Central memory CD8-positive, alpha-beta T cell (primary cell): ENCODE measurements at places on chromosomes 2 and 18.

DNA sequence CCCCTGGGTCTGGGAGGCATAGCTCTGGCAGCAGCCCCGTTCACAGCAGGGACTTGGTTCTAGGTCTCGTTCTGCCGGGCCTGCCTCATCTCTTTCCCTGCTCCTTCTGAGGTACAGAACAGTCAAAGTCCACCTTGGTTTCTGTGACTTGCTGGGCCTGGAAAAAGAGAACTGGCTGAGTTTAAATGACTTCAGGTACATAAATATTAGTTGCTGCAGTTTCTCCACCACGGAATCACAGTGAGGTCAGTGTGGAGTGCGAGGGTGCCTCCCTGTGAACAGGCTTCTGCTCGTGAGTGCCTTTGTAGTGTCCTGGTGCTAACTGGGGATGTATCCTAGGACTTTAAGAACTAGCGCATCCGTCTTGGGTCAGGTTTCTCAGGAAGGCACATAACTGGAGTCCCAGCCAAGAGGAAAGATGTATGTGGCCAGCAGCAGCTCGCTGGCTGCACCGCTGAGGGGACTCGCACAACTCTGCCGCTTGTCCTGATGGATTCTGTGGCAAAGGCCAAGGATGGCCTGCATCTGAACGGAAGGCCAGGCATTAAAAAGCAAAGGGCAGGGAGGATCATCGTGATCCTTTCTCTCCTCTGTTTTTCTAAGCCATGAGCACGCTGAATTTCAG, 188.6 kb downstream of the SH3RF3 start:
- no peak for DNase-seq

DNA sequence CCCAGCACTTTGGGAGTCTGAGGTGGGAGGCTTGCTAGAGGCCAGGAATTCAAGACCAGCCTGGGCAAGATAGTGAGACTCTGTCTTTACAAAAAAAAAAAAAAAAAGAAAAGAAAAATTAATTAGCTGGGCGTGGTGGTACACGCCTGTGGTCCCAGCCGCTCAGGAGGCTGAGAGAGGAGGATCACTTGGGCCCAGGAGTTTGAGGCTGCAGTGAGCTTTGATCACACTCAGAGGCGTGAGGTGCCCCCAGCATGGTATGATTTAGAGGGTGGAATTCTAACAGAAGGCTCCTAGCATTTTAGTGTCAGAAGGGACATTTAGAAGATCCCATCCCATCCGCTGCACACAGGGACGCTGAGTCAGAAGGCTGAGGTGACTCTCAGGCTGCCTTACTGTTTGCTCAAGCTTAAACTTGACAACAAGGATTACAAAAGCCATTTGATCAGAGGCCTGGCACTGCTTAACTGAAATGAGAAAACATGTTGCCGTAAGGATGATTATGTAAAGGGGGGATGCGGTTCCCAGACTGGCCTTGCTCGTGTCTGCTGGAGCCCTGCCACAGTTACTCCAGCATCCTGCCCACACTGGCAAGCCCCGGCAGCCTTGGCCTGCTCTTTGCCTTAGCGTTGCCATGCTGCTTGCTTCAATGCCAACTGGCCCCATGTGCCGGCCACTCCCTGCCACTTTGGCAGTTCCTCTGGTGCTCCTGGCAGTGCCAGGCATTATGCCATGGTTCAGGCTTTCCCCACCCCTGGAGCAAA, 45.6 kb upstream of the SLC1A4 start:
- no peak for DNase-seq

GRCh38 chr18:49560624-49561288, 1.1 kb upstream of the LIPG start:
- no peak for DNase-seq

DNA sequence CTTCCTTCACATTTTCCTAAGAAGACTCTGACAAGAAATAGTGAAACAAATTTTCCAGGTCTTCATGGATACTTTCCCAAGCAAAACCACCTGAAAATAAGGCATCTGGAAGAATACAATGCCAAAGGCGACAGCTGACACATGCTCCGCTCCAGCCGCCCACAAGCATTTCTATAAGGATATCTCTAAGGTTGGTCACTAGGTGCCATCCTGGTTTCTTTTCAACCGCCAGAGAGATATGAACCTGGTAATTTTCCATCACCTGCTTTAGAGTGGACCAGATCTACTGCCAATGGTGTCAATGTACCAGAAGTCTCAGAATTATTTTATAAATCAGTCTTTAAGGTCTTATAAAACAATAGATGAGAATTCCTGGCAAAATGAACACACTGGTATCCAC, 97.2 kb downstream of the GAREM1 start:
- DNase-seq = no peak

DNA sequence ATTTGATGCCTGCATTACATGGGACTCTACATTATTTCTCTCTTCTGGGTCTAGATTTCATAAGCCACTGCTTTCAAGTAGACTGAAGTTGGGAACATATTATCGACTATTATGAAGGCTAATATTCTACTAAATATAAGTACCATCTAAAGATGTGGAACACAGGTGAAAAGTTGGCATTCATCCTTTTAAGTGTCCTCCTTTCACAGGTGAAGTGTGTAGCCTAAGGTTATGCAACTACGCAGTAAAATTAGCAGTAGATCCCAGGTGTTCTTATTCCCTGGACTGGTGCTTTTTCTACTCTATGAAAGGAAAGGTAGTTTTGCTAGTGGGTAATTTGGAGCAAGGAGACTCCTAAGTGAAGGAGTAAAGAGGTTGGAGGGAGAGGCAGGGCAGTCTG, 88.2 kb upstream of the DPP10 start:
- no peak for DNase-seq

- no peak for DNase-seq
These were observed 37.0 kb downstream of the PPP4R1 start for GRCh38 chr18:9577361-9577760.

GRCh38 chr2:200172944-200173581, 133.4 kb upstream of the SPATS2L start:
- DNase-seq = no peak

- no peak for DNase-seq
These were observed 136.3 kb downstream of the TMEM17 start for GRCh38 chr2:62369541-62370202.

DNA sequence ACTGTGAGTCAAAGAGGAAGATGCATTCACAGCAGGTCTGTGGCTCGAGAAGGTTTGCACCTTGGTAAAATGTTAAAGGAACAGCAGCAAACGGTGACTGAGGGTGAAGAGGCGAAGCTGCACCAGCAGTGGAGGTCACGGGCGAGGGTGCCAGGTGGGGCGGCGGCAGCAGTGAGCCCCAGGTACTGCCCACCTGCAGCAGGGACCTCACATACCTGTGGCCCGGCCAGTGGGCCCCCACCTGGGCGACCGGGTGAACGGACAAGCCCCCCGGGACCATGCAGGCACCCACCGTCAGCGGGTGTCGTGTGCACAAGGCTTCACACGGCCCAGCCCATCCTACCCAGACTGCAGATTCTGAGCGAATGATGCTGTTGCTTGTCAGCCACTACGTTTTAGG, 23.6 kb upstream of the KCNG2 start:
- DNase-seq = no peak

GRCh38 chr2:145283131-145283530, 763.2 kb upstream of the ZEB2 start:
- DNase-seq = no peak

GRCh38 chr2:17226941-17227490, 291.2 kb downstream of the RAD51AP2 start:
- no peak for DNase-seq

- DNase-seq = no peak
These were observed 21.0 kb upstream of the SANBR start for GRCh38 chr2:61044636-61045035.

GRCh38 chr2:147567136-147567535, 277.7 kb upstream of the ACVR2A start:
- no peak for DNase-seq

GRCh38 chr2:237182422-237183123, 96.9 kb downstream of the COPS8 start:
- DNase-seq = no peak

DNA sequence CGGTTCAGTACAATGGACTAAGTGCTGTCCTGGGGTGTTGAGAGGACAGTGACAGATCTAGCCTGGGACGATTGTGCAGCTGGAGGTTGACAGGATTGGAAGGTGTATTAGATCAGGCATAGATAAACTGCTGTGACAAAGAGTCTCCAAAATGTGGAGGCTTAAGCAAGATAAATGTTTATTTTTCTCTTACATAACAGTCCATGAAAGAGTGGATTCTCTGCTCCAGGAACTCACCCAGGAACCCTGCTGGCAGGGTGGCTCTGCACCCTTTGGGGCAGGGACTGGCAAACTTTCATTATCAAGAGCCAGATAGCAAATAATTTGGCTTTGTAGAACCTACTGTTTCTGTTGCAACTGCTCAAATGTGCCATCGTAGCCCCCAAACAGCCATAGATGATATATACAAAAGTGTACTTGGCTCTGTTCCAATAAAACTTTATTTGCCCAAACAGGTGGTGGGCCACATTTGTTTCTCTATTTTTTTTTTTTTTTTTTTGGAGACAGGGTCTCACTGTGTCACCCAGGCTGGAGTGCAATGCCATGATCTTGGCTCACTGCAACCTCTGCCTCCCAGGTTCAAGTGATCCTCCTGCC, 9.7 kb downstream of the HRH4 start:
- no peak for DNase-seq

- DNase-seq = no peak
These were observed 475.1 kb downstream of the TNS1 start for GRCh38 chr2:217527590-217528202.

DNA sequence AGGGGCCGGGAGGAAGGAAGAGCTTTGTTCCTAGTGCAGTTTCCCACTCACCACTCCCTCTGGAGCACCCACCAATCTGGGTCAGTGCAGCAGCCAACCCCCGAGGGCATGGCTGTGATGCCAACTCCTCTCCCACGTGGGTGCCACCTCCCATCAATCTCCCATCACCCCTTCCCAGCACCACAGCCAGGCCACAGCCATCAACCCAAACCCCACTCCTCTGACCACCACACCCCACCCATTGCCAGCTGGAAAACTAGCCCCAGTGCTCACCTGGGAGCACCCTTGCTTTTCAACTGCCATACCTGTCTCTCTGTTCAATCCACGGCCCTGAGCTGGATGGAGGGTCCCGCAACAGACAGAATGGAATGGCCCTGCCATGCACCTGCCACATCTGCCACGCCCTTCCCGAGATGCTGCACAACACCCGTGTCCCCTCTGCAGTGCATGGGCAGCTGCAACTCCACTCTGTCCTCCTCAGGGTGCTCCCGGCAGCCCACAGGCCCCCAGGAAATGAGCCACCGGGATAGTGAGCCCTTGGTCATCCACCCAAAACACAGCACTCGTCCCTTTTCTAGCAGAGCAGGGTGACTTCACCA, 112.4 kb upstream of the ID2 start:
- no peak for DNase-seq

DNA sequence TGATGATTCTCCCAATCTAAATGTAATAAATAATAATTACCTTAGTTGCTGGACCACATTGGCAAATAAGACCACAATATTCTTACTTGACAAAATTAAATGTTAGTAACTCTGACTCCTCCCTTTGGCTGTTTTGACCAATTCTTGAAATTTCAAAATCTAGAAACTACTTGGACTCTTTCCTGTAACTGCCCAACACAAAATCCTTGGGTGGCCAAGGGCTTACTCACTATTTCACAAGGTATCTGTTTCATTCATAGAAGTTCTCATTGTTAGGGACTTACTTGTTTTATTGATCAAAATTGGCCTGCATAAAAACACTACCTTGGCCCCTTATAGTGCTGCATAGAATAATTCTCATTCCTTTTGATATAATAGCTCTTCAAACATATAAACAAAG, 19.4 kb downstream of the CDH20 start:
- DNase-seq = no peak

DNA sequence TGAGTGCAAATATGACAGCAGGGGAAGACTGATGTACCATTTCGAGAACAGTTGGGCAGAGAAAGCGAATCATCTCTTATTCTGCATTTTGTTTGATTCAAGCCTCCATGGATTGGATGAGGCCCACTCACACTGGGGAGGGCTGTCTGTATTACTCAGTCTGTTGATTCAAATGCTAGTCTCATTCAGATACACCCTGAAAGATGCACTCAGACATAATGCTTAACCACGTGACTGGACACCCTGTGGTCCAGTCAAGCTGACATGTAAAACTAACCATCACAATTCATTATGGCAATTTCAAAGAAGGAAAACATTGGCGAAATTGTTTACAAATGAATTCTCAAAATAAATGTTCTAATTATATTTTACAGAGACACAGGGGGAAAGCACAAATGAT, 1210.2 kb downstream of the DPP10 start:
- DNase-seq = no peak

DNA sequence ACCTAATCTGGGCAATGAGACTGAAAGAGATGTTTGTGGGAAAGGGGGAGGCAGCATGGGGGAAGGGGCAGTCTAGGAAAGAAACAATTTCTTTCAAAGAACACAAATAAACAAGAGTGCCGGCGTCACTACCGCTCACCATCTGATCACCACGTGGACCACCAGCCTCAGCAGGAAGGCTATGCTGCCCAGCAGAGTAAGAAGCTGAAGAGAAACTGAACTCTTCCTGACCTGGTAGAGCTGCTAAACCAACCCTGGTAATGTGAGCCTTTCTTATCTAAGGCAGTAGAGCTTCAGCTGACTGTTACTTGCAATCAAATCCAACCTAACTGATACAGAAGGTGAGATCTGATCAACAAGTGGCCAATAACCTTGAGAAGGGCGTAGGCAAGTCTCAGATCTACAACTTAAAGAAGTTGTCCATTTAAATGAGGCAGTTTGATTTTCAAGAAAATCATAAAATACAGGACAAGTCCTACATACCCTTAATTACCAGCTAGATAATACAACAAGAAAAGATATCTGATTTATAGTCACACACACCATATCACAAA, 44.2 kb upstream of the SPTBN1 start:
- DNase-seq = no peak

DNA sequence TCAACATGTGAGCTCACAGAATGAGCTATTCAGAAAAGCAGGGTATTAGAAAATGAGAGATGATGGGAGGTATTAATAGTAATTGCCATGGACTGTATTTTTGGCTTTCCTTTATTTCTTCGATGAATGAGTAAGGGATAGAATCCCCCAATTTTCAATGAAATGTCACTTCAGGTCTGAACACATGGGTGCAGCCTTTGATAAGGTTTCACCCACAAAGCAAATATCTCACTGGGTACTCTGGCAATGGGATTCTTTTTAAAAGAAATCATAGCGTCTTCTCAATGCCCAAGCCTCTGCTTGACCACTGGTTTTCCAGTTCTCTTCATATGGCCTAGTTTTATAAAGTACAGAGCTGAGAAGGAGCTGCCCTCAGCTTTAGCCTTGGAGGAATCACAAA, 610.5 kb upstream of the FANCL start:
- no peak for DNase-seq

DNA sequence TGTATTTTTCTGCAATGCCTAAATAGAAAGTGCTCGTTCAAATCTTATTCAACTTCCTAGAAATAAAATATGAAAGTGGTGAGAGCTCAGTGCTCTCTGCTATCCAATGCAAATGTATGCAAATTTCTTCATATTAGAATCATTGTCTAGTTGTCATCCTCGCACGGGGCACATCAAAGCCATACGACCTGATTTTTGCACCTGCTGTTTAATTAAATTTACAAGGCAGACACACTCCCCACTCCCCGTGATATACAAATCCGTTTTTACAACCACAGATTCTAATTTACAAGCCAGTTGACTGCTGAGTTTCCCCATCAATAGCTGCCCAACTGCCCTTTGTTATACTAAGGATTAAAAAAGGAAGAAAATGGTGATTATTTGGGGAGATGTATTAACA, 284.6 kb downstream of the RNF144A start:
- DNase-seq = no peak
